ENCODE measurements at places on chromosomes 13 and 19.

GRCh38 chr13:98188544-98189166 lies 11.6 kb upstream of the RNF113B start:
- DNase-seq: no peak

GRCh38 chr13:43596924-43597598 lies 189.7 kb downstream of the ENOX1 start:
- DNase-seq: no peak

DNA sequence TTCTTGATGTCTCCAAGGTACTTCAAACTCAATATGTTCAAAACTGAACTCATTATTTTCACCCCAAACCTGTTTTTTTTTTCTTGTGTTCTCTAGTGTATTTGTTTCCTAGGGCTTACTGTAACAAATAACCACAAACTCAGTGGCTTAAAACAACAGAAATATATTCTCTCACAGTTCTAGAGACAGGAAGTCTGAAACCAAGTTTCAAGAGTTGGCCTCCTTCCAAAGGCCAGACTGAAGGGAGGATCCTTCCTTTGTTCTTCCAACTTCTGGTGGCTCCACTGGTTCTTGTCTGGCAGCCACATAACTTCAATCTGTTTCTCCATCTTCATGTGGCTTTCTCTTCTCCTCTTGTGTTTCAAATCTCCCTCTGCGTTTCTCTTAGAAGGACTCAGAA lies 62.0 kb upstream of the PDCD5 start:
- DNase-seq: no peak

DNA sequence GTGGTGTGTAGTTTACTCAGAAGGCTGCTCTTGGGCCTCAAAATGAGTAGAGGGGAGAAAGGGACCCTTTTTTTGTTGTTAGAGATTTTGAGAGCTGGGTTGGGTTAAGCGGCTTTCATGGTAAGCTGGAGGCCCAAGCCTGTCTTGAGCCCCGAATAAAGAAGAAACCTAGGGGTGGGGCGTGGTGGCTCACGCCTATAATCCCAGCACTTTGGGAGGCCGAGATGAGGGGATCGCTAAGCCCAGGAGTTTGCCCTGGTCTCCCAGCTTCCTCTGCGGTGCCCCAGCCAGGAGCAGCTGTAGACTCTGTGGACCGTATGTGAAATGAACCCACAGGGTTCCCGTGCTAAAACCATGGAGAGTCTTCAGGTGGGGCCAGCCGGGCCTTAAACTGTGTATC lies 56.1 kb downstream of the KDM4B start:
- DNase-seq: no peak

DNA sequence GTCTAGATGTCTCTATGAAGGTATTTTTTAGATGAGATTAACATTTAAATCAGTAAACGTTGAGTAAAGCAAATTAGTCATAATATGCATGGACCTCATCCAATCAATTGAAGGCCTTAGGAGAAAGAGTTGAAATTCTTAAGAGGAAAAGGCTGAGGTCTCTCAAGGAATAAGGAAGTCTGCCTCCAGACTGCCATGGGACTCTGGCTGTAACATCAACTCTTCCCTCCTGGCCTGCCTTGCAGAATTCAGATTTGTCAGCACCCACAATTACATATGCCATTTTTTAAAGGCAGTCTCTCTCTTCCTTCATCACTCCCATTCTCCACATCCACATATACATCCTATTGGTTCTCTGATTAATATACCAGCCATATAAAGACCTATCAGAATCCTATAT lies 28.8 kb upstream of the INTS6 start:
- DNase-seq: no peak

Measured in eye (tissue), 1 donor.